Germinal center (tissue), 1 donor: ENCODE measurements at places on chromosomes 4 and X.

DNA sequence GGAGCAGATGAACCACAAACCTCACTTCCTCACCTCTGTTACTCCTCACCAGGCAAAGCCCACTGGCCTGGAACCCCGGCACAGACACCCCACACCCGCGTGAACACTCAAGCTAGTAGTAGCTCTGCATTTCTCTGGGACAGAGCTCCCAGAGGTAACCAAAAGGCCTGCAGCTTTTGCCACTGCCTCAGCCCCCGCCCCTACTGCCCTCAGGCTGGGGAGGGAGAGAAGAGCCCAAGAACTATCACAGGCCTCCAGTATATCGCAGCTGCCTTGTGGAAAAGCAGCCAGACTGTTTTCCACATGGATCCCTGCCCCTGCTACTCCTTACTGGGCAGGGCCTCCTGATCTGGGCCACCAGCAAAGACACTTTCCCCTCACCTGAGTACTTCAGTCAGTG is 728.7 kb upstream of the ACTRT1 start:
- DNase-seq = no peak

GRCh38 chr4:85243857-85244256 is 231.1 kb upstream of the ARHGAP24 start:
- DNase-seq = no peak

GRCh38 chr4:2785613-2786012 is 7.3 kb upstream of the SH3BP2 start:
- DNase-seq = peak; percentile 77

DNA sequence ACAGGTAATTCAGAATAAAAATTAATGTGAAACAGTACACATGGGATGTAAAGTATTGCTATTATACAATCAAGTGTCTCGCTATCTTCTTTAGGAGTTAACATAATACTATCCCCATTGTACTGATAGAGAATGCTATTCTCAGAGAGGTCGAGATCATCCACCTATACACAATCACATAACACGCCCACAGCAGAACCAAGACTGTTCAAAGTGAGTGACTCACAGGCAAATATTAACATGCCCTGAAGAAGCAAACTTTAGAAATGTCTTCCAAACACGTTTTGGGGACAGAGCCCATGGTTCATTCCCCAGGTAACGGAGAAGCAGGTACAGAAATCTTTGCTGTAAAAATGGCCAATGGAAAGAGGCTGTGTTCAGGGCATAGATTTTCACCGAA is 50.1 kb upstream of the PHKA2 start:
- no peak for DNase-seq

GRCh38 chr4:174627473-174627872 is 105.2 kb upstream of the HPGD start:
- no peak for DNase-seq

DNA sequence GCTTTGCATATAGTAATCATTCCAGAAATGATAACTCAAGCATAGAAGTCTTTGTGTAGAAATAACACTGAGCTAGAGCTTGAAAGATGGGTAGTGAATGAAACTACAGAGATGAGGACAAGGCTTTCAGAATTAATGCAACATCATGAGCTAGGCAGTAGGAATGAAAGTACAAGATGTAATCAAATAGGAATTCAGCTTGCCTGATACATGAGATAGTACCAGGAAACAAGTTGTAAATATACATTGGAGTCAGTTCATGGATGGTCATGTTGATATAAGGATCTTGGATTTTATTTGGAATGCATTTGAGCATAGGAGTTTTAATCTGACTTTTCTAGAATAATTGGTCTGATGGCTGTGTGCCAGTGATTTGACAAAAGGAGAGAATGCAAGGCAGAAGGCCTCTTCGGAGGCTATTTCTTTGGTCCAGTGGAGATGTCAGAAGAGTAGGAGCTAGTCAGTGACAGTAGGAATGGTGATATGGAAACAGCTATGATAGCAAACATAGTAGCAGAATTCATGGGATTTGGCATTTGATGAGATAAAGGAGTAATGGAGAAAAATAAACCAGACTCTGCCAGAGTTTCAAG is 206.4 kb upstream of the PACRGL start:
- DNase-seq = no peak

- DNase-seq = no peak
Measured at GRCh38 chrX:10086676-10087075, 70.1 kb upstream of the CLCN4 start.

DNA sequence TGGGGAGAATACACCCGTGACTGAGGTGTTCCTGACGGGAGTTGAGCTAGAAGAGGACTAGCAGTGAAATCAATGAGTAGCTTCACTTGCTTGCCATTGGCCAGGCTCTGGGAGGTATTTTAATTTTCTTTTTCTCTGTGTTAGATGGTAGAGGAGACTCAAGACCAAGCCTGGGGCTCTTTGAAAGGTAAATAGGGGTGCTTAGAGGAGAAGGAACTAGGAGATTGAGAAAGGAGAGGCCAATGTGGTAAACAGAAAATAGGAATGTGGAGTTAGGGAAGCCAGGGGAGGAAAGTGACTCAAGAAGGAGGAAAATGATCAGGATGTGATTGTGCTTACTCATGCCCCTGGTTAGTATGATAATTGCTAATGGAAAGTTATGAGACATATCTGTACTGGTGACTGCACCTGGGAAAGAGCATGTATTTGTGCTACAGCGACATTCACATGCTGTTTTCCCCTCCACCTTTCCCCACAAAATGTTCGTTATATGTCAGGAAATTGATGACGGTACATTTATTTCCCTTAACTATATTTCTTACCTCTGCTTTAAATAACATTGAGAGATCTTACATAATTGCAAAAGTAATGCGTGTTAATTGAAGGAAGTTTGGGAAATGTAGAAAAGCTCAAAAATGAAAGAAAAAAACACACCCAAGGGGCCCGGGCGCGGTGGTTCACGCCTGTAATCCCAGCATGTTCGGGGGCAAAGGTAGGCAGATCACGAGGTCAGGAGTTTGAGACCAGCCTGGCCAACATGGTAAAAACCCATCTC is 16.9 kb upstream of the LRBA start:
- no peak for DNase-seq

DNA sequence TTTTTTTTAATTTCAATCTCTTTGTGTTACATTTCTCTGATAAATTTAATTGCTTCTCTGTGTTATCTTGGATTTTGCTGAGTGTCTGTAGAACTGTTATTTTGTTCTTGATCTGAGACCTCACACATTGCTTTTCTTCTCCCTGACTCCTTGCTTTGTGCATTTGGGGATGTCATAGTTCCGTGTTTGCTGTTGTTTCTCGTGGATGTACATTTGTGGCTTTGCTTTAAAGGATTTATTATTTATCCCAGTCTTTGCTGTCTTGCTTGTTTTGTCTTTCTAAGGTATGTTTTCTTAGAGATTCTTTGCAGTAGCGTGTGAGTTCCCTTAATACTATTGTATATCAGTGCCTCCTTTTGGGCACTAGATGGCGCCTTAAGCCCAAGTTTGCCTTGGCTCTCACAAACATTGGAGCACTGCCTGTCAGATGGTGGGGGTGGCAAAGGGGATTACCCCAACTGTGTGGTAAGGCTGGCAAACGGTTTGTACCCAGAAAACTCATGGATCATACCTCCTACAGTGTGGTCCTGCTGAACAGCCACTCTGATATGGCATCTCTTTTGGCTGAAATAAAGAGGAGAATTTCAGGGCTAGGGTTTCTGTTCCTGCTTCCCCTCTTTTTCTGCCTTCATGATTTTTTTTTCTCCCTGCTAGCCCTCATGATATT is 96.4 kb downstream of the PGRMC2 start:
- DNase-seq = peak; percentile 61

DNA sequence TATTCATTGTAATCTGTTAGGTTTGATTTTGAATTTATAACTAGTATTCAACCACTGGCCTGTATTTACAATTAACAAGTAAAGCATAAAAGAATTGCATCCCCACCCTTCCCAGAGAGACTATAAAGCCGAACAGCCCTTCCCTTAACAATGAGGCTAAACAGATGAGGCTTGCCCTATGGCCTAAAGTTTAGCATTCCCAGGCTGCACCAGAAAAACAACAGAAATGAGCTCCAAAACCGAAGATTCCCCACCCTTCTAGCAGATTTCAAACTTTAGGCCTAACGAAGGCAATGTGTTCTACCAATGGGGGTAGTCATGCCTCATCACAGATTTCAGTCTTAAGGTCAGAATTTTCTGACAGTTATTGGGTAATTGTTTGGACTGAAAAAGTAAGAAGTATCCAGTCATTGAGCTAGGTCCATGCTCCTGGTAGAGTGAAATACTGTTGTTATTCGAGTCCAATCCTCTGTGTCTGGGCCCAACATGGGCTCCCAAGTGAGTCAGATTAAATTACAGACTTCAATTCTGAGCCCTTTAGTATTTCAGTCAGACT is 197.6 kb downstream of the ANTXR2 start:
- no peak for DNase-seq

DNA sequence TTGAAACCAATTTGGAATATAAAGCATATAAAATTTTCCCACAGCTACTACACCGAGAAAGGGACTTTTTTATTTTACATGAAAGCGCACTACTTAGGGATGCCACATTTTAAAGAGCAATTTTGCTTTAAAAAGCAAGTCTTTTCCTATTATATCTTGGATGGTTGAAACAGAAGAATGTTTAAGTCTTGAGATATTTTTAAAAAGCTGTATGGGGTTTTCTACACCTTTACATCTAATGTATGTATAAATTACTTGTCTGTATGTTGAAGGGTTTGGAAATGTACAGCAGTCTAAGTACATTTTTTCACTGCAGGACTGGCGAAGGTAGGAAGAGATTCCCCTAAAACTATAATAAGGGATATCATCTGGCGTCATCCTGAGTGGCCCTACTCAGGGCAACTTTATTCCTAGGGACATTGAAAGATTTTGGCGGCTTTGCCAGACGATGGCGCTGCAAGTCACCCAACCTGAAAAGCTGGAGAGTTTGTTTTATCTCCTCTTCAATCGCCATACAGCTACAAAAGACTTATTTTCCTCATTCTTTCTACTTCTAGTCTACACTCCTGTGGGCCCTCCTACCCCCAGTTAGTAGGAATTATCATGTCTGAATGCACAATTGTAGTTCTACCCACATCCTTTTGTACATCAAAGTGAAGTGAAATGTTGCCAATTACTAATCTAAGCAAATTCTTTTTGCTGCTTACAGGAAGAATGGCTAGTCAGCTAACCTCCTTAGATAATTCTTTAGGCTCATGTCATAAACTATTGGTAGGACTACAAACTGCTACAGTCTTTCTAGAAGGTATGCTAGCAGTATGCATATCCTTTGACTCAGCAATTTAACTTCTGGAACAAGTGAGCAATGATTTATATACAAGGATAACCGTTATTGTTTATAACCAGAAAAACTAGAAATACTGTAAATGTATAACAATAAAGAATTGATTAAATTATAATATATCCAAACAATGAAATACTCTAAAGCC is 782 bp upstream of the NEK1 start:
- DNase-seq = peak; percentile 55

- no peak for DNase-seq
Measured at GRCh38 chr4:150714462-150715438, 132.8 kb downstream of the MAB21L2 start.

- DNase-seq = no peak
Measured at GRCh38 chr4:66590488-66591215, 920.4 kb upstream of the EPHA5 start.

GRCh38 chrX:71650333-71650969 is 16.9 kb upstream of the LOC101059915 start:
- no peak for DNase-seq

DNA sequence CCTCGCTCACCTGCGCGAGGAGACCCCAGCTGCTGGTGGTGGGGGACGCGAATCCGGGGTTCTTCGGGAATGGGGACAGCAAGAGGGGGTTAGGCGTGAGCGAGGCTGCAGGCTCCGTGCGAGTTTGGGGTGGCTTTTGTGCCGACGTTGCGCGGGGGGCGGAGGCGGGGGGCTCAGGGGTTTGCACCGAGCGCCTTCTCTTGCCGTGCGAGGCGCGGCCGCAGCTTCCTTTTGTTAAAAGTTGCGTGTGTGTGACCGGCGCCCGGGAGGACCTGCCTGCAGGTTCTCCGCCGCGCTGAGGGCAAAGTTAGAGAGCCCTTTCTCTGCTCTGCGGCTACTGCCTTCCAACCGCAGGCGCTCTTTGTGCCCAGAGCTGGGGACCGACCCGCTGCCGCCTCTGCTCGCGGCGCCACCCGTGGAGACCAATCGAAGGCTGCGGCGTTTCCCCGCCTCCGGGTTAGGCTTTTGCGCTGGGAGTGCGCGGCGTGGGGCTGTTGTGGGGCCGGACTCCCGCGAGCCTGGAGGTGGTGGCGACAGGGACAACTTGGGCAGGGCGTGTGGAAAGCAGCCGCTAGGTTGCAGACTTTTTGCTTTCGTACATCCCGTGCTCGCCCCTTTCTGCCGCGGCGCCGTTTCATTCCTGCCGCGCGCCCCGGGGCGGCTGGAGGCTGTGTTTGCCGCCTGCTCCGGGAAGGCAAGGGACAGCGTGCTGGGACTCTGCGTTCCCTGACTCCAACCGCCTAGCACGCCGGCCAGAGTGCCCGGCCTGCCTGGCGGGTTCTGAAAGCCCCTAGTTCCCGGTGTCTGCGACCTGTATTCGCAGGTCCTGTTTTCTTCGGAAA is 716 bp downstream of the KIT start:
- DNase-seq = peak; percentile 26

DNA sequence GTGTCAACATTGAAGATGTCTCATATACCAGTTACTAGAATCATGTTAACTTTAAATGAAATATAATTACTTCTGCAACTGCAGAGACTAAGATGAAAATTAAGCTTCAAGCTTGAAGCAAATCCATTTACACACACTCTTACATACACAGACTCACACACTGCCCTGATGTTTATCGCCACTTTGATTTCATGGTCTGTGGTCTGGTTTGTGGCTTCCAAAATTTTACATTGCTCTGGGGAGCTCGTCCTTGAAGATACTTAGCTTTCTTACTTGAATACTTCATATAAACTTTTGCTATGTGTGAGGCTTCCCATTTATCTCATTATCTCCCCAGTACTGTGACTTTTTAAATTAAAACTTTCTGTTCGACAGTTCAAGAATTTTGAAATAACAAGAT is 35.8 kb downstream of the ARHGEF38 start:
- no peak for DNase-seq

DNA sequence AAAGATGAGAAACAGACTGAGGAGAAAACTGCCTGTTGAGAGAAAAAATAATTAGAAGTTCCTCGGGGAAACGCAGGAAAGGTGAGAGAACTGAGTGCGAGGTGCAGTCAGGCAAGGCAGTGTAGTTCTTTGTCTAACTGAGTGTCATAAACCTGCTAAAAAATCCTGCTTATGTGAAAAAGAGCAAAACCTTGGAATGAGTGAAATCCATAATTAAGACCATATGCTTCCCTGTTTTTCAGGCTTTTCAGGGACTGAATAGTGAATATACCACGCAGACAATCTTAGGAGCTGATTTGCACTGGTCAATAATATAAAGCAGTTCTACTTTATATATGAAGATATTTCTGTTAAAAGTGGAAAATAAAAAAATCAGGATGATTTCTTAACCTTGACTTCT is 104.9 kb downstream of the RASGEF1B start:
- no peak for DNase-seq

DNA sequence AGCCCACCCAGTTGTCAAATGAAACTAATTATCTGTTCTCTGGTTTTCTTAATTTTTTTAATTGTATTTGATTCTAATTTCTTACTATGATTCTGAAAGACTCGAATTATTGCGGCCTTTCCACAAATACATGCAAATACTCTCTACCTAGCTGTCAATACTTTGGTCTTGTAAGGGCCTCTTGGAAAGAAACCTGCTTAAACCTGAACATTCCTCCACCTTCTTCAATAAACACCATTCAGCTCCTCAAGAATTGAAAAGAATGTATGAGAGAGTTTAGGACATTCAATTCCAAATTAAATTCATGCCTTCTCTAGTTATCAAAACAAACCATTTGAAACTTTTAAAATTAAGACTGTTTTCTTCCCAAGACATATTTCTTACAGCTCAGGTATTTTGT is 385.9 kb upstream of the NOCT start:
- DNase-seq = no peak
